CD4-positive, alpha-beta T cell treated with Interferon alpha-2 for 1 hour (primary cell): ENCODE measurements at places on chromosomes 2 and 18.

GRCh38 chr2:50492477-50492851, 539.5 kb downstream of the NRXN1 start:
- peak; percentile 51 for DNase-seq

DNA sequence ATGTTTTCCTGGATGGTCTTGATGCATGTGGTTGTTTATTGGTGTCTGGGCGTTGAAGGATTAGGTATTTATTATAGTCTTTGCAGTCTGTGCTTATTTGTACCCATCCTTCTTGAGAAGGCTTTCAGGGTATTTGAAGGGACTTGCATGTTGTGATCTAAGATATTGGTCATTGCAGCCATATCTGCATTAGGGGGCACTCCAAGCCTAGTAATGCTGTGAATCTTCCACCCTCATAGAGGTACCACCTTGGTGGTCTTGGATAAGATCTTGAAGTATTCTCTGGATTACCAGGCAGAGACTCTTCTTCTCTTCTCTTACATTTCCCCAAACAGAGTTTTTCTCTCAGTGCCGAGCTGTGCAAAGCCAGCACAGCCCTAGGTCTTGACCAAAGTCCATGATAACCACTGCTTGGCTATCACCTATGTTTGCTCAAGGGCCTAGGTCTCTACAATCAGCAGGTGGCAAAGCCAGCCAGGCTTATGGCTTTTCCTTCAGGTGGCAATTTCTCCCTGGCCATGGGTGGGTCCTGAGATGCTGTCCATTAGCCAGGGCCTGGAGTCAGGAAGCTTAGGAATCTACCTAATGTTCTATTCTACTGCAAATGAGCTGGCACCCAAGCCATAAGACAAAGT, 15.4 kb upstream of the PPP1R1C start:
- DNase-seq, result no peak

DNA sequence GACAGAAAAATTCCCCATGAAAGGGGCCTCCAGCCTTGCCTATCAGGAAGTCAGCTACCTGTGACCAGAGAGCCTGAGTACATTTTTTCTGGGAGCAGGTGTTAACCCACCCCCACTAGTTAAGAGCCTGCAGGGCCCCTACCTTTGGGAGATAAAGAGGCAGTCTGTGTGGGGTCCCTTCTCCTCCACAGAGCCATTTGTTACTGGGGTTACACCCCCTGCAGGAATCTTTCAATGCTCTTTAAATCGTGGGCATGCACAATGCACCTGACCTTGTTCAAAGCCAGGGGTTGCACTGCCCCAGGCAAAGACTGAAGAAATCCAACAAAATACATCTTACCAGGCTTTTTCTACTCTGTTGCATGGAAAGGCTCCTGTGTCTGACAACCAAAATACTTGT, 15.7 kb upstream of the LYPD6 start:
- DNase-seq, result no peak

GRCh38 chr18:13516855-13517254, 209.5 kb downstream of the FAM210A start:
- no peak for DNase-seq

DNA sequence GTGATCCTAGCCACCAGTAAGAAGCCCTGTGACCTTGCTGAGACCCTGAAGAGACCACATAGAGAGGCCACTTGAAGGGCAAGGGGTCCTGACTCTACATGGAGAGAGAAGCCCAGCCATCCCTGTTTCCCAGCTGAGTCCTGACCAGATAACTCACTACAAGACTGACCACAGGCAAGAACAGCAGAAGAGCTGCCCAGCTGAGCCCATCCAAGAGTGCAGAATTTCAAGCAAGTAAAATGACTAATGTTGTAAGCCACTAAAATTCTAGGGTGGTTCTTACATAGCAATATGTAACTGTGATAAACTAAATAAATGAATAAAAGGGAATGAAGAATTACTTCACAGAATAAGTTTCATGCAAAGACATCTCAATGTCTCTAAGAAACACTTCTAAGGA, 58.4 kb upstream of the WIPF1 start:
- DNase-seq, result no peak

DNA sequence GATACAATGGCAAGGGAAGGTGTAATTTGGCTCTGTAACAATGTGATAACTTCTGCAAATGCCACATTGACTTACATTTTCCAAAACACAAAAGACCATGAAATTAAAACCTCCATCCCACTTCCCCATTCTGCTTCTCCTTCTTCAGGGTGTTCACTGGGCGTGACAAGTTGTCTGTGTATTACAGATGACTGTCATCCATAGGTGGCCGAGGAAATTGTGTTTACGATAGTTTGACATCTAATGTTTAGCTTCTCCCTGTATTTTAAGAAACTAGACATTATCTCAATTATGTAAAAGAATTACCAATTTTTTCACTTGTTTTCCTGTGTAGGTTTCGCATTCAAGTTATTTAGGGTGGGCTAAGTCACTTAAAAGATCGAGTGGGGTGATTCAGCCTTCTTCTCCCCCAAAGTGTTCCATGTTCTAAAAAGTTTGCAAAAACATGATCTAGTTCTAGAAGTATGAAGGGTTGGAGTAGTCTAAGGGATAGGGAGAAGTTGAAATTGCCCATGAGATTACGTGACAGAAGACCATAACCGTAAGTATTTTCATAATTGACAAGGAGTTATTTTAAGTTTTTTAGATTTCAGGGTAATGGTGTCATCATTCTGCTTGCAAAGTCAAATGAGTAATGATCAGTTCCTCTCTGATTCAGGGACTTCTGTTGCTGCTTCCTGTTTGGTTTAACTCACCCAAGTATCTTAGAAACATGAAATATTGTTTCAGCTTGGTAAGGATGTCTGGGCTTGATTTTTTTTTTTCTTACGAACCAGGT, 25.2 kb upstream of the CYTIP start:
- DNase-seq, result peak; percentile 67

GRCh38 chr2:203077451-203077850, 62.8 kb downstream of the NBEAL1 start:
- no peak for DNase-seq

GRCh38 chr2:145887915-145888314, 1368.0 kb upstream of the ZEB2 start:
- DNase-seq, result no peak

GRCh38 chr2:46008091-46008870, 288.9 kb upstream of the EPAS1 start:
- DNase-seq, result no peak

GRCh38 chr2:203683932-203684556, 22.4 kb upstream of the CD28 start:
- no peak for DNase-seq

GRCh38 chr2:212619954-212620353, 81.4 kb upstream of the ERBB4 start:
- DNase-seq, result no peak

- DNase-seq, result no peak
These were observed 1343.5 kb downstream of the SUCLG1 start for GRCh38 chr2:83115606-83116005.

DNA sequence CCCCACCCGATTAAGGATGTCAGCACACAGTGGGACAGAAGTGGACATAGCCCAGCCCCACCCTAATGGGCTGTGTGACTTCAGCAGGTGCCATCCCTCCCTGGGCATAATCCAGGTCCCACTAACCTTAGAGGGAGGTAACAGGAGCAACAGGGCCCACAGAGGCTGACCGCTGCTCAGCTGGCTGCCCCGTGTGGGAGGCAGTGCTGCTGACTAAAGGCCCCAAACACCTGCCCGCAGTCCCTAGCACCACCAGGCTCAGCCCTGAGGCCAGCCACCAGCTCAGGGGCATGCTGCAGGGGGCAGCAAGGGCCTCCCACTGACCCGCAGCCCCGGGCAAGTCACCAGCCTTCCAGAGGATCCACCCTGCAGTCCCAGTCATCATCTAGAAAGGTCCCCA, 14.6 kb downstream of the BIN1 start:
- DNase-seq, result no peak

DNA sequence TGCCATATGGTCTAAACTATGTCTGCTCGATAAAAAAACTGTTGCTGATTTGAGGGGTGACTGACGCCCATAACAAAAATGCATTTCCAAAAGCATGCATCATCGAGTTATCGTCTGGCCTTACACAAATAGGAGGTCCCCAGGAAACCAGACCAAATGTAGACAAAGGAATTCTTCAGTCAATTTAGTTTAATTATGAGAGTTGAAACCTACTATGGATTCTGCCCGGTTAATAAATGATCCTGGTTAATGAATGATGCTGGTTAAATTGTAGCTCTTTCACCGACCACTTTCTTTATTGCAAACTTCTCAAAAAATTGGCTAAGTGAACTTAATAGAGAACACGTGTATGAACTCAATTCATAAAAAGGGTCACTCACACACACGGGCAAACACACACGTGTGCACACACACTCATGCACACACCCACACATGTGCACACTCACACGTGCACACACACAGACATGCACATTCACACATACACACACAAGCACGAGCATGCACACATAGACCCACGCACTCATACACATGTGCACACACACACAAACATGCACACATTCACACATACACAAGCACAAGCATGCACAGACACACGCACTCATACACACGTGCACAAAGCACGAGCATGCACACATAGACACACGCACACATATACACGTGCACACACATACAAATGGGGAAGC, 59.0 kb upstream of the SALL3 start:
- no peak for DNase-seq

GRCh38 chr2:240425697-240426096, 9.8 kb upstream of the GPC1 start:
- DNase-seq, result no peak

GRCh38 chr2:152743002-152743401, 24.6 kb downstream of the ARL6IP6 start:
- DNase-seq, result peak; percentile 15

DNA sequence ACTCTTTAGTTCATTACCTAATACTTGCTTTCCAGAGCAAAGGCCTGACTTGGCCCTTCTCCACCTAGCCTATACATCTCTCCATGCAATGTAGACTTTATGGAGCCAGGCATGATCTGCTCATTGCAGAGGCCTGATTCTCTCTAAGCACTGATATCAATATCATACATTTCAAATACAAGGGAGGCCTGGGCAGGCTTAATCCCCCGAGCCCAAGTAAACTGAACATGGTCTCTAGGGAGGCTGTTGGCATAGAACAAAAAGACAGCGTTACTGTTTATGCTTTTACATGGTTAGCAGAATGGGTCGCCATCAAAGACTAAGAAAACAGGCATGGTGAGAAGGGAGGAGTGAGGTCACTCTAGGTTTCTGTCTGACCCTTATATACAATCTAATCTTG, 695.1 kb downstream of the ZEB2 start:
- DNase-seq, result no peak

GRCh38 chr2:7773362-7774360, 856.4 kb downstream of the RNF144A start:
- DNase-seq, result peak; percentile 58

DNA sequence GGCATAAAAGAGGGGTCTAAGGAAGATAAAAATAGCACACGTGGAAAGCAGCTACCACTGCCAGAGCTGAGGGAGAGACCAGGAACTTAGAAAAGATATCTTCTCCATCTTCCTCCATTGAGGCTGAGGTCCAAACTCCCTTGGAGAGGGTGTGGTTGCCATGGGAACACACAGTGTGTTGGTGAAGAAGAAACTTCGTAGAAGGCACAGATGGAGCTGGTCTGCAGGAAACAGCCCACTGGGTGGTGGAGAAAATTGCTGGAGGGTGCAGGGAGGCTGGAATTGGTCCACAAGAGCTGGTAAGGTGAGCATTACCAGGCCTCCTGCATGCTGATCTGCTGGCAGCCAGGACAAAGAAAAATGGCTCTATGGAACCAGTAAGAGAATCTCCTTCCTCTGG, 191.0 kb downstream of the HRH4 start:
- no peak for DNase-seq

GRCh38 chr2:162435676-162436075, 91.7 kb downstream of the GCA start:
- DNase-seq, result no peak

DNA sequence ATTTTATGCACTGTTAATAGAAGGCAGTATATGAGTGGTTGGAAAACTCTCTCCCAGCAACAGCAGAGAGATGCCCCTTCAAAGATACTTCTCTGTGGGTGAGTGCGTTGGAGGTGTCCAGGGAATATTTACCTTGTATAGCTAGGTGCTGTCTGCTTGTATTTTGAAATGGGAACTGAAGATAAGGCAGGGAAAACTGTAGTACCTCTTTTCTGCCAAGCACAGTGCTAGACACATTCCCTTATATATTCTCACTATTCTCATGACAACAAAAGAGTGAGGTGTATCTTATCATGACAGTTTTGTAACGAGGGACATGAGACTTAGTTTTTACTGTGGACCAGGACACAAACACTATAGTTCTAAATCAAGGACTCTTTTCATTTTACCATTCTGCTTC, 2.1 kb downstream of the TTC39C start:
- no peak for DNase-seq

GRCh38 chr2:85523062-85523902, 15.7 kb upstream of the MAT2A start:
- no peak for DNase-seq

DNA sequence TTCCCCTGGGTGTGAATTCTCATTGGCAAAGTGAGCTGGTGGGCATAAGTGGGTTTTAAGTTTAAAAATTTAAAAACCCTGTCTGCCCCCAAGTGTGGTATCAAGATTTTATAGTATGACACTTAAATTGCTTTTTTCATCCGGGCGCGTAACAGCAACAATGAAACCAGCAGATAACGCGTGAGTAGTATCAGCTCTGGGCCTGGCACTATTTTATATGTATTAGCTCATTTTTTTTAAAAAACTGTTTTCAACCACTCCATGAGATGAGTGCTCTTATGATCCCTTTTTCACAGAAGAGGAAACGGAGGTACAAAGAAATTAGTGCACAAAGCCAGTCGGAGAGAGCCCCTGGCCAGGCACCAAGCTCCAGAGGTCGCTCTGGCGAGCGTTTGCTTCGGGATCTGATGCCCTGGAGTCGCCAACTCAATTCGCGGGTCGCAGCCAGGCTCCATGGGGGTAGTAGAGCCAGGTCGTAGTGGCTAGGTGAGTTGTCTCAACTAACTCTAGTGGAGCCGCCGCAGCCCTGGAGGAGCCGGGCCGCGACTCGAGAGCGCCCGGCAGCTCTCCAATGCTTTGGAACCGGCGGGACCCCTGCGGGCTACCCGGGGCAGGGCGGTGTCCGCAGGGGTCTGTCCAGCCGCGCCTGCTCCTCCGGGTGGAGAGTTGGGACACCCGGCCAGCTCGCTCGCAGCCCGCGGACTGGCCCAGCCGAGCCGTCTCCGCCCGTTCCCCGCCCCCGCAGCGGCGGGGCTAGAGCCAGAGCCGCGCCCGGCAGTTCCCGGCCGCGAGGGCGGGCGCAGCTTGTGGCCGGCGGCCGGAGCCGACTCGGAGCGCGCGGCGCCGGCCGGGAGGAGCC, at the start of gene IL1R1:
IL1R1 (plus strand) TSS at position 777 of the 859 bp plus-strand sequence. CDS start 14,979 bp downstream, outside the sequence.
- DNase-seq, result no peak

DNA sequence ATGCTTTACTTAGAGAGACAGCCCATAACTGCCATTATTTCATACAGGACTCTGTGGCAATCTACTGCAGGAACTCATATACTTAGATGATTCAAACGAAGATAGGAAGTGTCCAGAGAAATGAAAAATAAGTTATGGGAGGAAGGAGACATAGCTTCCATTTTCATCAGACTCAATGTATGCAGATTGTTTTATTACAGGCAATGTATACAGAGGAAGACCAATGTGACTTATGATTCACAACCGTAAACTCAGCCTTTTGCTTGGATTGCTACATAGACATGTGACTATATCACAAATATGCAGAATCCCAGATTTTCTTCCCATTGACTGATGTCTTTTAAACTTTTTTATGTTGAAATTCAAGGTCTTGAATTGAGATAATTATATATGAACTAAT, 793.4 kb downstream of the SATB2 start:
- no peak for DNase-seq

GRCh38 chr2:212926940-212927339, 224.5 kb downstream of the IKZF2 start:
- no peak for DNase-seq
